ENCODE measurements at places on chromosomes 12 and 14.
A peak's percentile ranks its signal among the peaks of the same experiment; 100 is the strongest.

DNA sequence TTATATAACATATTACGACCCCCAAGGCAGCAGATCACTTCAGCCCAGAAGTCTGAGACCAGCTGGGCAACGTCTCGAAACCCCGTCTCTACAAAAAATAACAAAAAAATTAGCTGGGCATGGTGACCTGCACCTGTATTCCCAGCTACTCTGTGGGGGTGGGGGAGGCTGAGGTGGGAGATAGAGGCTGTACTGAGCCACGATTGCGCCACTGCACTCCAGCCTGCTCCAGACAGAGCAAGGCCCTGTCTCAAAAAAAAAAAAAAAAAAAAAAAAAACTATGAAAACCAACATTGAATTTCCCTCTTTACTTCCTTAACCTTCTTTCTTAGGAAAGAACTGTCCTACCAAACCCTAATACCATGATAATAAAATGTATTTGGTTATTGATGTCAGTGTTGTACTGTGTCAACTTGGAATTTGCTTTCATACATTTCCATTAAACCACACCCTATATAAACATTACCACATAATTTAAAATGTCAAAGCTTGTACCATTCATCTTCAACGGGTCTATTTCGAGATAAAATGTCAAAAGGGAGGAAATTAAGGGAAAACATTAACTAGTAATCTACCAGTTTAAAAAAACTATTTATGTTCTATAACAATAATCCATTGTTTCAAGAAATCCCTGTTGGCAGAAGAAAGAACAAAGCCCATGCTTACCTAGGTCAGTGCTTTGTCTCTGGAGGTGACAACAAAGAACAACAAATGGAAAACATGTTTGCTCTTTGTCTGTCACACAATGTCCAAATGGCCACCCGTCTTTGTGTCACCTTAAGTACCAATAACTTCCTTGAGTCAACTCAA lies 17.4 kb downstream of the GALNT4 start:
- no peak for DNase-seq

DNA sequence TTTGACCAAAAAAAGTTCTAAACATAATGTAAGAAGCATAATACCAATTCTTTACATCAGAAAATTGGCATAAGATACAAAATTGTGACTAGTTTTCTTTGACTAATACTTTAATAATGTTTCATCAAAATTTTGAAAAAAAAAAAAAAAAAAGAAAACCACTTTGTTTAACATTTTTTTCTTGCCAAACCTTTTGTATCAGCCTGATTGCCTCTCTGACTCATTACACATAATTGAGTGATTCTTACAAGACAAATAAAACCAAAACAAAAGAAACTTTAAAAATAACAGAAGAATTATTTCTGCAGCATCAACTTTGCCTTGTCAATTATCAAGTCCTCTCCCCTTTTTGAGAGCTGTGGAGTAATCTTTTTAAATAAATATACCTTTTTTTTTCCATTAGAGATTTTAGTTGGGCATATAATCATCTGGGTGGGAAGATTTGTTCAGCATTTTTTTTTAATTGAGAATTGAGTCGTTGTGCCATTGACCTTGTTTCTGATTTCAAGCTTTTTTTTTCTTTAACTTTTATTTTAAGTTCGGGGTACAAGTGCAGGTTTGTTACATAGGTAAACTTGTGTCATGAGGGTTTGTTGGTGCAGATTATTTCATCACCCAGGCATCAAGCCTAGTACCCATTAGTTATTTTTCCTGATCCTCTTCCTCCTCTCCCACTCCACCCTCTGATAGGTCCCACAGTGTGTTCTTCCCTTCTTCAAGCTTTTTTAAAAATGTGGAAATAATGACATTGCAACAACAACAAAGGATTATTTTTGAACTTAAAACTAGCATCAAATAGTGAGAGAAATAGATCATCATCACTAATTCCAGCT lies 45.8 kb upstream of the HMGA2 start:
- DNase-seq, result no peak

DNA sequence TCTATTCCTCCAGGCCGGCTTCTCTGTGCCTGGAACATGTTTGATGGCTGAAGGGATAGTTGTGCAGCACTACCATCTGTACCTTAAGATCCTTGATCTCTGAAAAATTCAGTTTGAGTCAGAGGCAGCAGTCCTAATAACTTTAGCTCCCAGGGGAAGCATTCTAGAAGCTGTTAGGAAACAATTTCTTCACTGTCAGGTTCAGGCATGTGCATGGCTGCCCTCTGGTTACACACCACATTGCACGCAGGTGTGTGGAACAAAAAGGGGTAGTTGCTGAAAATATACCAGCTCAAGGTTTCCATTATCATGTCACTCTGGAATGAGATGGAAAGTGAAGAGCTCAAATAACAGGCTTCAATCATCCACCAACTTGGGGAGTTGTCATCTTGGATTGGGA lies 80.1 kb downstream of the CHST11 start:
- no peak for DNase-seq

DNA sequence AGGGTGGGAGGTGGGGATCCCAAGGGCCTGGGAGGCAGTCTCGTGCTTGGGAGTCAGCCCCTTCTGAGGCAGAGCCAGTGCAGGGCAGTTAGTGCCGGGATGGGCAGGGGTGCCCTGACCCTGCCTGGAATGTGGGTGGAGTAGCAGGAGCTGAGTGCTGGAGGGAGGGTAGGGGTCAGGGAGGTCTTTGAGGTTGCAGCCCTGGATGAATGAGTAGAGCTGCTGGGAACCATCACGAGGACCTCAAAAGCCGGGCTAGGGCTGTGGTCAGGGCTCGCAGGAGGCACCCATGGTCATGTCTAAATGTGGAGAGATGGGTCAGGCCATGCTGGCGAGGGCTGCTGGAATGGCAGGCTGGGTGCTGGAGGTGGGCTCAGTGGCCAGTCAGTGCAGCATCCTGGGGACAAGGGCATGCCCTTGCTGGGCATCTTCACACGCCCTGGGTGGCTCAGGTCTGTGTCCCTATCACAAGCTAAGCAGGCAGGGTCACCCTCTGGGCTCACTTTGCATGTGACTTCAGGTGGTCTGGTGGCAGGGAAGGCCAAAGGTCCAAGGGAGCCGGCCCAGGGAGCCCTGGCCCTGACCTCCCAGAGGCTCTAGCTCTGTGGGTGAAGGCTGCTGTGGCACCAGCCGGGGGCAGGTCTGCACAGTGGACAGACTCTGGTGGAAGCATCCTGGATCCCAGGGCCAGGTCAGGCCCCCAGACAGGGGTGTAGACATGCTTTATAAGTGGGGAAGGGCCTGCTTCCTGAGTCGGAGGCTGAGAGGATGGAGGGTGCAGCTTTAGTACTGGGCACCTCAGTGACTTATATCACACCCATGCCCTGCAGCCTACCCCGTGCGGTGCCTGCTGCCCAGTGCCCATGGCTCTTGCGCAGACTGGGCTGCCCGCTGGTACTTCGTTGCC lies 24.5 kb downstream of the PAPLN start:
- no peak for DNase-seq

DNA sequence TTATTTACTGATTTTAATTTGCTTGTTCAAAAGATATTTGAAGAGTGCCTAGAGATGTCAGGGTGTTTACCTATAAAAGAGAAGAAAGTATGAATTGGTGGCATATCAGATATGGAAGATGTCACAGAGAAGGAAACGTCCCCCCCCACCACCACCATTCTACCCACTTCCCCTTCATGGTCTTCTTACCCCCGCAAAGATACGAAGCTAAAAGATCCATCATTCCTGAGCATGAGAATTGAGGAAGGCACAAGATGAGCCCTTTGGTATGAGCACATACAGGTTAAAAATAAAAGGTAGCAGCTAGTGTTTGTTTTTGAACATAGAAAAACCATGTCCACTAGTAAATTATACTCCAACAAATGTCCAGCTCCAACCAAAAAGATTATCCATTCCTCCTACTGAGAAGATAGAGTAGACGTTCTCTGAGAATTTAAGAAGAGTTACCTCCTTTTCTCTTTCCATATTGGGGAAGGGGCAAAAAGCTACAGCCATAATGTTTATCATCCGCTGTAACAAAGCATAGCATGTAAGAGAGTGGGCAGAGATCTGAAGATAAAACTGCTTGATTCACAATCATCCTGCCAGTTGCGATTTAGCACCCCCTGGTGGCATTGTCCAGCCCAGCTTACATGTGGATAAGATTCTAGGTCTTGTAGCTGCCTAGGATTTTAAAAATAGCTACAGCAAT lies 29.1 kb downstream of the NFYB start:
- peak; percentile 70 for DNase-seq

DNA sequence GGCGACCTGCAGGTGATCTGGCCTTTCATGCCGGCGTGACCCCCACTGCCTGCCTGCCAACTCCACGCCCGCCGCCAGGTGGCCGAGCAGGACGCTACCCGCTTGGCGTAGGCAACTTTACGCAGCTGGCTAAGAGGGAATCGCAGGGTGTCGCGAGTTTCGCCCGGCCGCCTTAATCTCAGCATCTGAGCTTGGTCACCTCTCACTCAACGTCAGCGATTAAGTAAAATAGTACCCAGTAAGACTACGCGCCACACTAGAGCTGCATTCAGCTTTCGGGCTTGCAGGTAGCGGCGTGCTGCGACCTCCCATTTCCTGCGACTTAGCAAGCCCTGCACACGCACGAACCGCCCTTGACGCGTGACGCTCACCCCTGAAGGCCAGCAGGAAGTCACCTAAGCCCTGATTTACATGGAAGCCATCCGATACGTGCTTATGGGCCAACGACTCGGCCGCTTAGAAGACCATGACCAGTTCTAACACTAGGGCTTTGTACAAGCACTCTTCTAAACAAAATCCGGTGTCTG lies 33.2 kb downstream of the WBP11 start:
- DNase-seq, result peak; percentile 87

- DNase-seq, result peak; percentile 13
Observed at GRCh38 chr14:60723116-60723906, 840 bp downstream of the SIX4 start.

DNA sequence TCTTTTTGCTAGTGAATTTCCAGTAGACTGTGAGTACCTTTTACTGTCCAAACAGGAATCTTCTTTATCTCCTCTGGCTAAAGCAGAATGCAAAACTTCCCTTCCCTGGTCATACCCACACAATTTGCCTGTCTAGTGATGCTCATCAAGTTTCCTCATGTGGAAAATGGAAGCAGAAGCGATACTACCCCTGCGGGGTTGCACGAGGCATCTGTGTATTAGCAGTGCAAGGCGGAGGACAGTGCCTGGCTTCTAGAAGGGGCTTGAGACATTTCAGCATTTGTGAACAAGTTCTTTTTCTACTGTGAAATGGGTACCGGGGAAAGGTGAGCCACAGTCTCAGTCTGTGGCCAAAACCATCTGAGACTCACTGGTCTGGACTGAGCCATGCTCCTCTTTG lies 340.9 kb downstream of the AACS start:
- no peak for DNase-seq

- DNase-seq, result no peak
Observed at GRCh38 chr12:3133405-3133783, 56.2 kb downstream of the TSPAN9 start.

GRCh38 chr12:40017488-40017887 lies 88.4 kb downstream of the SLC2A13 start:
- DNase-seq, result no peak

DNA sequence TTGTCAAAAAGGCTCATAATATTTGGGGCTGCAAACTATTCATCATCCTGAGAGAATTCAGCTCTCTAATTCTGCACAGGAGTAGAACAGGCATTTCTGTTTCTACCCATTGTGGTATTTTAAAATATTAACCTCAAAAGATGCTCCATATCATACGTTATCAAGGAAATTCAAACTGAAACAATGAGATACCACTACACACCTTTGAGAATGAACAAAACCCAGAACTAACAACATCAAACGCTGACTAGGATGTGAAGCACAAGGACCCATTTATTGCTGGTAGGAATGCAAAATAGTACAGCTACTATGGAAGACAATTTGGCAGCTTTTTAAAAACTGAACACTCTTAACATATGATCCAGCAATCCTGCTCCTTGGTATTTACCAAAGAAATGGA lies 171.8 kb downstream of the DUSP6 start:
- no peak for DNase-seq

DNA sequence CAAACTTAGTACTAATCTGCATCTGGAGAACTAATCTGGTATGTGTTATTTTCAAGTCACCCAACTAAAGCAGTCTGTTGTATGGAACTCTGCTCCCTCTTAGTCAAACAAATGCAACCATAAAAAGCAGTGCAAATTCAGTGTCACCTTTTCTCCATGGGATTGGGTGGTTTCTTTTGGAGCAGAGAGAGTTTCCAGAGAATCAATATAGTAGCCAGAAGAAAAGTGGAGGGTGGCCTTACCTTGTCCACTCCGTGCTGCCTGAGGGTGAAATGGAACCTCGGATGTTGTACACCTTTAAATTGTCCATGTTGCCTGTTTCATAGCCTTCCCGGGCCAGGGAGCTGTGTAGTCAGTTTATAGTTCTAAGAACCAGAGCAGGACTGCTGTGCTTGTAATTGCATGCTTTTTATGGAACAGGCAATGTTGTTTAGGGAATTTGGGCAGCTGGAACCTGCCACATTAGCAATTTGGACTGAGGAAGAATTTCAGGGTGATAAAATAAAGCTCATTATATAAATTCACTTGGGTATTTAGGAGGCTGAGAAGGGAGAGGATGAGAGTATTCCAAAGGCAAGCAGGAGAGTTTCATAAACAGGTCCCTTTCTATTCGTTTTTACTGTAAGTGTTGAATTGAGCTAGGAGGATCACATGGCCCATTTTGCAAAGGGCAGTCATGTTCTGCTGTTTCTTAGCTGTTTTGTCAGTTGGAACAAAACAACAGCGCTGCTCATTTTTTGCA lies 60.5 kb downstream of the CRADD start:
- no peak for DNase-seq

- DNase-seq, result no peak
Observed at GRCh38 chr14:70881549-70882177, 25.6 kb upstream of the PCNX1 start.

DNA sequence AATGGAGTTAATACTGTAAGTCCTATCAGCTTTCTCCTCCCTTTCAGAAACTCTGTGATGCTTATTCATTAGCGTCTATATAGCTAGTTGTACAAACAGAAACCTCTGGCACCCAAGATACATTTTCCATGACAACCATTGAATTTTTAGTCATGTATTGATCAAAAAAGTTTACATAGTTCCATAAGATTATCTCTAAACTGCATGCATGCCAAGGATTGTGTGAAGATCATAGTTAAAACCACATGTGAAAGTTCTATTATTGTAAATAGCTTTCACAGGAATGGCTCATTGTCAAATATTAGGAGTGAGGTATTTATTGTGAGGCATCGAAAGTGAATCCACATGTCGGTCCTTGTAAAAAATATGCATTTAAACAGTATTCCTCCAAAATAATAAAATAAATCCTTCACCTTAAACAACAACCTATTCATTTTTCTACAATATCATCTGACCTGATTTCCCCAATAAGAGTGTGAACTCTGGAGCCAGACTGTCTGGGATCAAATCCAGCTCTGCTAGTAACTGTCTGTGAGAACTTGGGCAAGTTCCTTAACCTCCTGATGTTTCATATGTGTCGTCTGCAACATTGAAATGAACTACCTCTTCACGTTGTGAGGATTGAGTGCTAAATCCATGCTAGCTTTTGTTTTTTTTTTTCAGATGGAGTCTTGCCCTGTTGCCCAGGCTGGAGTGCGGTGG lies 10.6 kb upstream of the CDKL1 start:
- DNase-seq, result no peak

GRCh38 chr12:48028541-48029431 lies 24.5 kb upstream of the COL2A1 start:
- no peak for DNase-seq

- DNase-seq, result peak; percentile 25
Observed at GRCh38 chr12:93979189-93979588, 169.2 kb upstream of the PLXNC1 start.

All from central memory CD4-positive, alpha-beta T cell (primary cell).